ENCODE measurements at places on chromosomes 12 and 14. TPM values are rescaled to one million over a fixed set of nuclear protein-coding genes. Genes with fewer than 3 reads are reported as not detected.

Gene SIX6
- total RNA-seq: not detected

Gene FAIM2
- not detected for total RNA-seq

Gene AQP2
- not detected for total RNA-seq

Gene NFATC4
- 19.1 TPM for total RNA-seq

Gene NGB
- total RNA-seq: not detected

Gene ERGIC2
- total RNA-seq: 62.6 TPM

Gene RFX4
- not detected for total RNA-seq

Gene EFS
- not detected for total RNA-seq

Gene KRT85
- total RNA-seq: under 0.01 TPM

Gene FOXG1
- total RNA-seq: 0.26 TPM

Gene SCARB1
- total RNA-seq: 30.3 TPM

Gene KCNA1
- total RNA-seq: not detected

Gene ZFYVE21
- 65.8 TPM for total RNA-seq

Gene PZP
- 0.40 TPM for total RNA-seq

Gene FIGNL2
- 0.18 TPM for total RNA-seq

Gene ART4
- total RNA-seq: 74.4 TPM

Gene PTPRB
- total RNA-seq: 98.7 TPM

Gene NKX2-1
- total RNA-seq: not detected

Gene CEP83
- 12.0 TPM for total RNA-seq

Gene MIP
- 0.07 TPM for total RNA-seq

Gene IL26
- not detected for total RNA-seq
